ENCODE measurements at places on chromosomes 1 and 21.

DNA sequence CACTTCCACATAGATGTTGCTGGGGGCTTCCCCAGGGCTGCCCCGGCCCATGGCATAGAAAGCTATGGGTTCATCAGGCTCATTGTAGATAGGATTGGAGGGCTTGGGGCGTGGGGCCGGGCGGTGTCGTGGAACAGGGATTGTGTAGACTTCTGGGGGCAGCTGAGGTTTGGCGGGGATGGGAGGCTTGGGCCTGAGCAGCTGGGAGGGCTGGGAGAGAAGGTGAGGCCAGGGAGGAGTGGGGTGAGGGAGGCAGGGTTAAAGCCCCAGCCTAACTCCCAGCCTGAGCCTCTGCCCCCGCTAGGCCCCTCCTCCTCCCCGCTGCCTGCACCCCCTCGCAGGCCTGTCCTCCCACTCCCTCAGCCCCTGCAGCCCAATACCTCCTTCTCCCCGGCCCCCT is 7.4 kb downstream of the SH2D2A start:
- DNase-seq: no peak

GRCh38 chr1:161390559-161390858 is 22.8 kb upstream of the CFAP126 start:
- DNase-seq: no peak

- DNase-seq: no peak
These were observed 24.6 kb downstream of the SLC27A3 start for GRCh38 chr1:153799566-153800465.

DNA sequence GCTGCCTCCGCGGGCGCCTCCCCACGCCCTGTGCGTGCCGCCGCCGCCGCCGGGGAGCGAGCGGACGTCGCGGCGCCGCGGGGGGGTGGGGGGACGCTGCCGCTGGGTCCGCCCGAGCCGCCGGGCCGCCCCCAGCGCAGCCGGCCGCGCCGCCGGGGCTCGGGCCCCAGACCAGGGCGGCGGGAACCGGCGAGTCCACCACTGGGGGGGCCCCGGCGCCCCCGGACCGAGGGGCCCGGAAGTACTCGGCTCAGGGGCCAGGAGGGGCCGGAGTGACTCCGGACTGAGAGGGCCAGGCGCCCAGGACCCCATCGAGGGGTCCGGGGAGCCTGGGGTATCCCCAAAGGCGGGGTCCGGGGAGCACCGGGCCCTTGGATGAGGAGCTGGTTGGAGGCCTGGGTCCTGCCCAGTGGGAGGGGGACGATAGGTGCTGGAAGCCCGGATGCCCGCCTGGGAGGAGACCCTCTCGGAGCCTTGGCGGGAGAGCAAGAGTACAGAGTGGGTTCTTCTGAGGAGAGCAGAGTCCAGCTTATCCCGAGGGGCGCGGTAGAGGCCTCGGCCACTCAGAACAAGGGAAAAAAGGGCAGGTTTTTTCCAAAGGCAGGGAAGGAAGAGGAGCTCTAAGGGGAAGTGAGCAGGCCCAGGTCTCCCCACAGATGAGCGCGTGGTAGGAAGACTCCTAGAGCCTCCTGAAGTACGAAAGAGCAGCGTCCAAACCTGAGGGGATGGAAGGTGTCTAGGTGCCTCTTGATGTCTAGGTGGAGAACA is 556 bp downstream of the GMEB1 start:
- peak; percentile 27 for DNase-seq

DNA sequence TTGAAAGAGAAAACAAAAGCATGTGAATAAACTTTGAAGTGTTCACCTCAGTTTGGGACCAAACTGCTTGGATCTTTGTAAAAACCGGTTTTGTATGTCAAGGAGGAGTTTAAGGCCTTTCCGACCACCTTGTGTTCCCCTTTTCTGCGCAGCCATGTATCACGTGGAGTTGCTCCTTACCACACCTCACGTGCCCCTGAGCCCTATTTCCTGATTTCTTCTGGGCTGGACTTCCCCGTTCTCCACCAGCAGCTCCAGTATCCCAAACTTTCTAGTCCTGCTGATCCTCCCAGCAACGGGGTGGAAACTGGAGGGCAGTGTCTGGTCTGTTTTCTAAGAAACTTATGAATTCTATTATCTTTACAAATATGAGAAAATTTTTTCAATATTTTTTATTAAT is 1.6 kb upstream of the SH3D21 start:
- no peak for DNase-seq

- no peak for DNase-seq
These were observed 49.7 kb downstream of the NKAIN1 start for GRCh38 chr1:31189696-31190674.

DNA sequence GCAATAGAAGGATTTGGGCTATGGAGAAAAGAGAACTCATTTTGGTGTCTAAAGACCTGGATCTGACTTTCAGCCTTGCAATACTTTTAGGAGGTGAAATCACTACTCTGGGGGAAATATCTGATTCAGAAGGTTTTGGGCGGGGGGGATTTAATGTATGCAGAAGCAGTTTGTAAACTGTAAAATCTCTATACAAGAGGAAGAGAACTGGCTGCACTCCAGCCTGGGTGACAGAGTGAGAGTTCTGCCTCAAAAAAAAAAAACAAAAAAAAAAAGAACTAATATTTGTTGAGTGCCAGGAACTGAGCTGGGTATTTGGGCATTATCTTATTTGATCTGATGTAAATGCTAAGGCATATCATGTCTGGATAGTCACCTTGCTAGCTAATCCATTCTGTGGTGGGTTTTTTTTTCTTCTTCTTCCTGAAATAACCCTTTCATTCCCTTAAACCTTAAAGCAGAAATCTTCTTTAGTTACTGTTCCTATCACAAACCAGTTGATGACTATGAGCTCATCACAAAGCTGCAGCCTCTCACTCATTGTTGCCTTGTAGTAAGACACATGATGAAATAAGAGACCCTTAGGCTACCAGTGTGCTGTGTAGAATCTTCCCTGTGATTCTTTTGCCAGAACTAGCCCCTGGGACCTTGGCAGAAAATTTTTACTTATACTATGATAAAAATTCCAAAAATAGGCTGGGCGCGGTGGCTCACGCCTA is 35.6 kb upstream of the SLC16A1 start:
- DNase-seq: no peak

DNA sequence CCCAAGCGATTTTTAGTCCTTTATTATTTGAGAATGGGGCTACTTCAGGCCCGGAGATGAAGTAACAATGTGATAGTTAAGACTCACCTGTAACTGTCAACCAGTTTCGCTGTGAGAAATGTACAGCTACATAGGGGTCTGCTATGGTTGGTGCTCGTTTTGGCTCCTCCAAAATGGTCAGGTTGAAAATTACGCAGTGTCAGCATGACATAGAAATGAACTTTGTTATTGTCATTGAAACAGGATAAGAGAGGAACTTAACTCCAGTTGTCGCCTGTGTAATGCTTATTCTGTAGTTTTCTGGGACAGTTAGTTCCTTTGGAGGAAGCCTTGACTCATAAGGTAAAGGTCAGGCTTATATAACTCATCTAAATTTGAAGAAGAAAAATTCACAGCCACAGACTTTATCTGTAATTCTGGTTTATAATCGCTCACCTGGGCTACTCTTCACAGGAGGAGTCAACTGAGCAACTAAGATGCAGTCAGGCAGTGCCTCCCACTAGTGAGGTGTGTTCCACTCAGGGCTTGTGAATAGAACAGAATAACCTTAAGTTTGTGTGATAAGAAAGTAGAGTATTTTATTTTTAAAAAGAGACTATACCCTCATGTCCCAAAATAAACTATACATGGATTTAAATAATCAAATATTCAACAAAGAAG is 130.9 kb downstream of the CD247 start:
- DNase-seq: no peak

- no peak for DNase-seq
These were observed 117.4 kb upstream of the PLPPR5 start for GRCh38 chr1:99122039-99122438.

DNA sequence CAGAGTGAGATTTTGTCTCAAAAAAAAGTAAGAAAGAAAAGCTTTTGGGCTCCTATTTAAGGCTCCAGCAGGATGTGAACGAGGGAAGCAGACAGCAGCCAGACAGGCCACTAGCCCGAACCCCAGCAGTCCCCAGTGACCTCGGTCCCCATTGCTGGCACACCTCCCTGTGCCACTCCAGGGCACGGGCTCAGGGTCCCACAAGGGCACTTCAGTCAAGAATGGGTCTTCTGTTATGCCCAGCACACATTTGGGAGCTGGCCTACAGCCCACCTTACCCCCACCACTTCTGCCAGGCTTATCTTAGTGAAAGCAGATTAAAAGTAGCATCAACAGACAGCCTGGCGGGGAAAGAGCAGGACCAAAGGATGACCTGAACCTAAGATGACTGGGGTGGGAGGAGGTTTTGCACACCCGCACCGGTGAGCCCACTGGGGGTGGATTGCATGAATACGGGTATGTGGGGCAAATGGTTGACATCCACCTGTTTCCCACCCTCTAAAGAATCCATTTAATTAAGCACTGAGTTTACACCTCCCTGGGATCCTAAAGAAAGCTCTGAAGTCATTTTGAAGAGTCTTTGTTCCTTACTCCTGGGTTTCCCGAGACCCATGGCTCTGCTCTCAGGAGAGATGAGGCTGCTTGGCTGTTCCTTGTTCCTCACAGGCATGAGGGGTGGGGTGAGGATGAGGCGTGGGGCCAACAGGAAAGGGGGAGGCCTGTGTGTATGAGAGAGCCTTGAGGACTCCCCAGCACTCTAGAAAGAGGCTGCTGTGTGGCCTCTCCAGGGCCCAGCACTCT is 4.7 kb downstream of the CHI3L1 start:
- DNase-seq: no peak

DNA sequence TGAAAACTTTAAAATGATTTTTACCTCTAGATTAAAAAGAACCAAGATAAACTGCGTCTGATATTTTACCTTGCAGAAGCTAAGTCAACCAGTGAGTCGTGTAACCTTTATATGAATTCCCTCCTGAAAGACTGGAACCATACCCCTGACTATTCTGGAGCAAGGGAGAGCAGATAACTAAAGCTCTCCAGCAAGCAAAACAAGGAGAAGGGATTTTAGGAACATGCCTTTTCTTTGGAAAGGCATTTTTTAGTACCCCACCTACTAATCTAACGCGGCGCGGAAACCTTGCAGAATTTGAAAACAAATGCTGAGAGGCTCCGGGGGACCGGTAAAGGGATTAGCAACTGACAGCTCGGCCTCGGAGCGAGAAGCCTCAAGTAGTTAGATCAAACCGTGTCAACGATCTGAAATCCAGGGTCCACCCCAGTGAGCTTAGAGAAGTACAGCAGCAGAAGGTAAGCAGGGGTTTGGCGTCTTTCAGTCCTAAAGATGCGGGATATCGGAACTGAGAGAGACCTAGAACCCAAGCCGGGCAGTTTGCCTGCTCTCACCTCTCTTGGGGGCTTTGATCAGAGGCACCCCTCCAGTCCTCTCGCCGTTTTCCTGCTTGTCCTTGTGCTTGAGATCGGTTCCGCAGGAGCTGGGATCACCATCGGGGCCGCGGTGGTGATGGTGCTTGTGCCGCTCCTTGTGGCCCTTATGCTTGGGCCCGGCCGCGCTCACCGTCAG is 954 bp downstream of the RSBN1 start:
- DNase-seq: peak; percentile 40

DNA sequence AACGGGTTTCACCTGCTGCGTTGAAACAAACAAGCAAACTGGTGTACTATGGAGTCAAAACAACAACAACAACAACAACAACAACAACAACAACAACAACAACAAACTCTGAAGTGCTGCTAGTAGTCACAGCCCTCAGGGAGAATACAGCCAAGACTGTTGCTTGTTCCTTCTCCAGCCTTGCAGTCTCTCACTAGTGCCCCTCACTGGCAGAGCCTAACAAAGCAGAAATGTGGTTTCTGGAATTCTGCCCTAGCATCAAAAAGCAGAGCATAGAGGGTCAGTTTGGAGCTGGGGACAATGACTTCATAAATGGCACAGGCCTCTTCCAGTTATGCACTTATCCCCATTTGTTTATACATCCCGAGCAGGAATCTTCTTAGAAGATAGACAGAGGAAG is 187.4 kb downstream of the KCNK2 start:
- no peak for DNase-seq

DNA sequence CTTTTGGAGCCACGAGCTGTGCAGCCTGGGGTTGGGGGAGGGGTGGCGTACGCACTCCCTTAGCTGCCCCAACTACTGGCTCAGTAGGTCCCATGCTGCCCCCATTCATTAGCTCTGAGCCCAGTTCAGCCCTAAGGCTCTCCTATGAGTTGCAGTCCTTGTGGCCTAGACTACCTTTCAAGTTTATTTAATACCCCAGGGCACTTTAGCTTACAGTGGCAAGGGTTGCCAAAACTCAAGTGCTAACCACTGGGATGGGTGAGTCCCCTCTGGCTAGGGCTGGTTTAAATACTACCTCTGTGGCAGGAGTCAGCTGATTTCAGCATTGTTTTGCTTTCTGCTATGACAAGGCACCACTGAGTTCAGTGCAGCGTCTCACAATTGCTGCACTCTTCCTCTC is 118.2 kb downstream of the ODF2L start:
- DNase-seq: no peak

DNA sequence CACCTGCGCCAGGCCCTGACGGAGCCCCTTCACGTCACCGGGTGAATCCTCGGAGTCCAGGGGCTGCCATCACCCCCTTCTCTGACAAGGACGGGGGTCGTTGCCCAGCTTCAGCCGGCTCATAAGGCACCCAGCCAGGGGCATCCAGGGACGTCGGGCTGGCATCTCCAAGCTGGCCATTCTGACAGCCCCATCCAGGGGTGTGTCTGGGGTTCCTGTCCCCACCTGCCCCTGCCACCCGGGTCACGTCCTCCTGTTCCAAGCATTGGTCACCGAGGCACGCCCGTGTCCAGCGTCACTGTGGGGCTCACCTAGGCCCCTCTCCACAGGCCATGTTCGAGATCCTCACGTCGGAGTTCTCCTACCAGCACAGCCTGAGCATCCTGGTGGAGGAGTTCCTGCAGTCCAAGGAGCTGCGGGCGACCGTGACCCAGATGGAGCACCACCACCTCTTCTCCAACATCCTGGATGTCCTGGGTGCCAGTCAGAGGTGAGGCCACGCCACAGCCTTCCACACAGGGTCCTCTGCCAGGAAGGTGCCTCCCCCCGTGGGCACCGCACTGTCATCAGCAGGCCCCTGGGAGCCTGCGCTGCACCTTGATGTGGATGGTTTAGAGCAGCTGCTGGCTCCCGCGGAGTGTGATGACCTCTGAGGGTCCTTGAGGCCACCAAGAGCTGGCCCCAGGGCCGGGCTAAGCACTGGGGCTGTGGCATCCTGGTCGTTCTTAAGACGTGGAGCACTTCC is 14.8 kb downstream of the ARHGEF16 start:
- DNase-seq: no peak

DNA sequence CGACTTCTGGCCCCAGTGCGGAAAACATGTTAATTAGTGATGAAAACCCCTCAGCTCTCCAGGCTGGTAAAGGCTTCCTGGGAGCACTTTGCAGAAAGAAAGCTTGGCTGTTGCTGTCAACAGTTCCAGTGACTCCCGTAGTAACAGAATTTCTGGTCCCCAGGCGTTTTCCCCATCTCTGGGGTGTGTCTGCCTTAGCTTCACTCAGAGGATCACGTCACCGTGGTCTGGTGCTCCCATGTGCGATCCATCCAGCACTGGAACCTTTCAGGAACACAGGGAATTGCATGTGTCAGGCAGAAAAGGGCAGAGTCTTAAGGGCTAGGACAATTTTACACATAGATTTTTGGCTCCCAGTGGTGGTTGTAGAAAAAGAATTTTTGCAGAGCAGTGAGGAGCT is 470.4 kb upstream of the USP24 start:
- DNase-seq: no peak
